ENCODE measurements at places on chromosomes 2 and 18.

DNA sequence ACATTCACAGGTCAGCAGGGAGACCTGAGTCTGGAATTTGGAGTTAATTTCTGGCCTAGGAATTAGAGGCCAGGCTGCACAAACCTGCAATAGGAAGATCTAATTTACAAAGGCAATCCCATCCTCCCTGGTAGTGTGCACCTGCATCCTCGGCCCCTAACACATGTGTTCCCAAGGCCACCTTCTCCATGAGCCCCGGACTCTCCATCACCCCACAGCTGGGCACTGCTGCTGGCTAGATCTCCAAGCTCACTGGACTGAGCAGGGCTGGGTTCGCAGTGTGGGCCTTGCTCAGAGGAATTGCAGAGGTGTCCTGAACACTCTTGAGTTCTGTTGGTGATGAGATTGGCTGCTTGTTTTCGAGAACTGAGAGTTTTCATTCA, 162.6 kb upstream of the TWIST2 start:
- DNase-seq, result no peak

DNA sequence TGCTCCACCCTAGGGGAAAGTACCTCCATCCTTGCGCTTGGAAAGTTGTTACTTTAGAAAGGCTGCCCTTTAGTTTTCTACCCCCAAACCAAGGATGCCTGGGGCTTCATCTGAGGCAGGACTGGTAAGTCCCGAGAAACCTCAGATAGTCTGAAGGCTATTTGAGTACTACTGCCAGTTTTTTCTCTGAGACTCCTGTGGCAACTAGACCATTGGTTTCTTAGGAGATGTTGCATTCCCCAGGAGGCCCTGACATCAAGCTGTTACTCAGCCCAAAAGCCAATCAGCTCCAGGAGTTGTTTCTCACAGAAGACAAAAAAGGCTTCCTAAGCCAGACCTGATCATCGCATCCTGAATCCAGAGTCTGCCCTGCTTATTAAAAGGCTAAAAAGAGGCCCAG, 67.2 kb downstream of the COLEC12 start:
- DNase-seq, result no peak

DNA sequence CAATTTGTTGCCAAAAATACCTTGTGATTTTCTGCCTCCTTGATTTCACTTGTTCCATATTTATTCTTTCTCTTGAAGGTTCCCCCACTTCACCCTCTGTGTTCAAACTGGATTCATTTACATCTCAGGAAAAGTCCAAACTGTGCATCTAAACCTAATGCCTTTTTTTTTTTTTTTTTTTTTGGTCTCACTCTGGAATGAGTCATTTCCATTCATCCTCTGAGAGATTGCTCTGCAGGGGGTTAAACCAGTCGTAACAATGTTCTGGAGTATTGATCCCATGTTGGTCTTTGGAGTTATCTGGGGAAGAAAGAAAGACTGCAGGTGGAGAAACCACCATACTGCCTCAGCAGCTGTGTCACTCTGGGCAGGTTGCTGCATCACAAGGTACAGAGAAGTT, 119.7 kb downstream of the TACR1 start:
- no peak for DNase-seq

GRCh38 chr2:15768142-15768541, 172.2 kb upstream of the MYCN start:
- no peak for DNase-seq

GRCh38 chr2:235220331-235220730, 268.5 kb downstream of the SH3BP4 start:
- no peak for DNase-seq

DNA sequence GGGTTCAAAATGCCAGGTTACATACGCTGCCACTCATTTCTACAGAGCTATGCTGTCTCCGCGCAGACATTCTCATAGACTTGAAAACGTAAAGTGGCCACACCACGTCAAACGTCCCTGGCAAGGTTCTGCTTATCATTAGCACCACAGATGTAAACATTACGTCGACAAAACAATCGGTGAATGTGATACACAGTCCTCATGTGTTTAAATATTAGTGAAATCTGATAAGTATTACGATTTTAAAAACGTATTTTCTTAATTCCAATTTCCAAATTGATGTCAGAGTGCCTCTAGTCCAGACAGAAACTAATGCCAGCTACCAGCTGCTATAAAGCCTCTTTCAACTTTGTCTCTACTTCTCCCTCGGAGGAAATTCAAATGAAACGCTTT, 1.2 kb downstream of the STK17B start:
- DNase-seq, result peak; percentile 9

DNA sequence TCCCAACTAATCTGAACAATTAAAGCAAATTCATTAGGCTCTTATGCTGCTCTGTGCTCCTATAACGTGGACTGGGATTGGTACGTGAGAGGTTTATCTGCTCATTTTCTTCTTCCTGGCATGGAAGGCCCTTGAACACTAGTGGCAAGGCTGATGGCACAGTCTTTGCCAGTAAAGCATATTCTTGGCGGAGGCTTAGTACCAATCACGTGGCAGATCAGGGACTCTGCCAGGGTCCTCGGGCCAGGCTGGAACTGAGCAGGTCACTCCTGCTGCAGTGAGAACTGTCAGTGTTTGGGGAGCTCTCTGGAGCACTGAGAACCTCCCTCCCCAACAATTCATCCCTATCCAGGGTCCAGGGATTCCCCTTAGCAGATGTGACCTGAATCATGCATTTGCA, 3.7 kb upstream of the ALPK2 start:
- DNase-seq, result no peak

- no peak for DNase-seq
These were observed 31.9 kb downstream of the PTPN18 start for GRCh38 chr2:130387804-130388203.

- DNase-seq, result no peak
These were observed 25.9 kb downstream of the FHOD3 start for GRCh38 chr18:36323421-36323820.

- no peak for DNase-seq
These were observed 365.3 kb downstream of the SATB2 start for GRCh38 chr2:199092419-199092818.

- DNase-seq, result no peak
These were observed 20.0 kb downstream of the CCDC138 start for GRCh38 chr2:108806371-108807113.

GRCh38 chr2:150133623-150134022, 353.8 kb downstream of the RND3 start:
- no peak for DNase-seq

- no peak for DNase-seq
These were observed 79.6 kb downstream of the USP40 start for GRCh38 chr2:233486778-233487552.

Data from spinal cord (tissue), 10 donors.